Hepatic stellate cell (primary cell): ENCODE measurements at places on chromosomes 11 and 22.

GRCh38 chr11:65065851-65066250 is 7.5 kb upstream of the NAALADL1 start:
- no peak for DNase-seq

- DNase-seq, result no peak
These were observed 9.3 kb upstream of the MSANTD4 start for GRCh38 chr11:106031202-106031810.

GRCh38 chr22:26550498-26551033 is 38.3 kb upstream of the TFIP11 start:
- peak; percentile 99 for DNase-seq

DNA sequence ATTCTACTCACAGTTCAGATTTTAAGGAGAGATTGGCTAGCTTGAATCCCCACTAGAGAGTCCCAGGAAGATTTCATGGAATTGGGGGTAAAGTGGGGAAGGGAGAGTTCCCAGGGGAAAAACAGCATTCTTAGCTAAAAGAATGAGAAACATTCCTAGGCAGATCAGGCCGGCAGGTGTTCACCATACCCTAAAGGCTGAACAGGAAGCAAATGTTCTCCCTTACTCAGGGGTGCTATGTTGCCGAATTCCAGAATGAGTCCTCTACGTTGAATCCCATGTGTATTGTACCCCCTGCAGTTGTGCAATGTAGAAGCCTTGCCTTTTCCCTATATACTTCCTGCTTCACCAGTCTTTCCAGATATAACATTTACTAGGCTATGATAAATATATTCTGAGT is 135.2 kb upstream of the NCAM1 start:
- no peak for DNase-seq

DNA sequence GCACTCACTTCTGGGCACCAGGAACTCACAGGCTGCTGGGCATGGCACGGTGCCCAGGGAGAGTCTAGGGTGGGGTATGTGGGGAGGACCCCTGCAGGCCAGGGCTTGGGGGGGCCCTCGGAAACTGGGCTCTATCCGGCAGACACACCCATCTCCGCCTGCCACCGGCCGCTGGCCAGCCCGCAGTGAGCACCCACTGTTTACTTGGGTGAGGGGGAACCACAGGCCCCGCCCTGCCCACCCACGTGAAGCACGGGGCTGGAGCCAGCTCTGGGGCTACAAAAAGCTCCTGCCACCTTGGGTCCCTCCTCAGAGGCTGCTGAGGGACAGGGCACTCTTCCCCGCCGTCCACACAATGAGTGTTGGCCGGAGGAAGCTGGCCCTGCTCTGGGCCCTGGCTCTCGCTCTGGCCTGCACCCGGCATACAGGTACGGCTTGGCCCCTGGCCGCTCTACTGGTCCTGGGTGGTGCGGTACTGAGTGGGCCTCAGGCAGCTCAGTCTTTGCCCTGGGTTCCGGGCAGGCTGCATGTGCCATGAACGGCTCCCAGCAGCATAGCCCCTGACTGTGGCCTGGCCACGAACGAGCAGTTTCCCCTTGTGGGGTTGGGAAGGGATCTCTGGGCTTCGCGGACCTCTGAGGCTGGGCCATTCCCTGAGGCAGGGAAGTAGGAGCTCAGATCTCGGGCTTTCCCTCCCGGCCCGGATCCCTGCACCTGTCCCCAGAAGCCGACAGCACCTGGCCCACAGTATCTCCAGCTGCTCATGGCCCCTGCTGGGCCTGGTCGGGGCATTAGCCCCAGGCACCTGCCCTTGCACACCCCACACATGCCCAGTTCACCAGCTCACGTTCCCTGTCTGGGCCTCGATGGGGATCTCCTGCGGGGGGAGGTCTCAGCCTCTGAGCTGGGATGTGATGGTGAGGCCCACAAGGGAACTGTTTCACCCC is at the start of gene MUC5AC:
MUC5AC (plus strand) TSS at position 309 of the 947 bp plus-strand sequence; CDS start at position 356, 47 bp downstream.
- DNase-seq, result no peak

DNA sequence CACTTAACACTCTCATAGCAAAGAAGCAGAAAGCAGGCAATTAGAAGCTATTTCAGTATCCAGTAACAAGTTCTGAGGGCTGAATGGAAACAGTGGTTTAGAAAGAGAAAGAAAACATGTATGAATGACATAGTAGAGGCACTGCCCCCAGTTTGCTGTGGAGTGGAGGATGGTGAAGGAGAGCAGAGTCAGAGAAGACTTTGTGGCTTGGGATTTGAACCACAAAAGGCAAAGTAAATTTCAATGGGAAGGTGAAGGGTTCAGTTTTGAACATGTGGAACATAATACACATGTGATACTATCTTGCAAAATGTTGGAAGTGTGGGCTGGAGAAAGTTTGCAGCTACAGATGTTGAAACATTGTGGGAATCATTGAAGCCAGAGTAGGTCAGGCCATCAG is 81.4 kb downstream of the SNX19 start:
- DNase-seq, result no peak

DNA sequence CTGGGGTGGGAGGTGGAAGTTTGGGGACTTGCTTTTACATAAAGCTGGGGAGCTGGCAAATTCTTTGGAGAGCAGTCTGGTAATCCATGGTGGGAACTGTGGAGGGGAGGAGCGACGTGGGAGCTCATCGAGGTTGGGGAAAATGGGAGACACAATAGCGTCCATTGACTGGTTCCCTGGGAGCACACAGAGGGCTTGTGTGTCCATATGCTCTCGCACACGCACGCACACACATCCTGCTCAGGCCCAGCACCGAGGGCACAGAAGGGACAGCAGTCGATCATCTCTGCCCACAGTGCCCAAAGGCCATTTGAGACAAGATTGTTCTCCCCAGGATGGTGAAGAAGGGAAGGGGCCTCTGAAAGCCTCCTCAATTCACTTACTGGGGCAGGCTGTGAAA is 53.7 kb downstream of the FBXO7 start:
- no peak for DNase-seq

GRCh38 chr11:15905366-15906104 is 450.8 kb downstream of the SOX6 start:
- no peak for DNase-seq

DNA sequence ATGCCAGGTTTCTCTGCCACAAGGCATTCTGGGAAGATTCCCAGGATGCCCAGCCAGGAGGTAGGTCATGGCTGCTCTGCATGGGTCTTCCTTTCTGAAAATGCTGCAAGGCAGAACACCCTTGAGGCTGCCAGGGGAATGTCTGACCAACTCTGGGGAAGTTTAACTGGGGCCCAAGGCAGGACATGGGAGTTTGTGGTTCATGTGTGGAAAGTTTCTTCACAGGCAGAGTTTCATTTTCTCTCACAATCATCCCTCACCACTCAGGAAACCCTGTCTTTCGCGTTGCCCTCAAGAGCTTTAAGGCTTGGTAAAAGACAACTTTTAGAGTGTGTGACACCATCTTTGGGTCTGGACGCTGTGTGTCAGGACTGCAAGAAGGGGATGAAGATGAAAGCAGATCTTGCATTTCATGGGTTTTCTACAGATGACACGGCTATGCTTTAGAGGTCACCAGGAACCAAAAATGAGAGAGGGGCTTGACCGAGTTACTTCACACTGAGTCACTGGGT is 133.5 kb downstream of the CD44 start:
- DNase-seq, result no peak

GRCh38 chr11:7186190-7186589 is 65.5 kb upstream of the SYT9 start:
- peak; percentile 11 for DNase-seq

- DNase-seq, result no peak
These were observed 15.9 kb upstream of the P2RY2 start for GRCh38 chr11:73201888-73202780.

- peak; percentile 33 for DNase-seq
These were observed 420.0 kb downstream of the DYNC2H1 start for GRCh38 chr11:103529181-103529684.

- no peak for DNase-seq
These were observed 361 bp downstream of the CTSD start for GRCh38 chr11:1763336-1763795.

DNA sequence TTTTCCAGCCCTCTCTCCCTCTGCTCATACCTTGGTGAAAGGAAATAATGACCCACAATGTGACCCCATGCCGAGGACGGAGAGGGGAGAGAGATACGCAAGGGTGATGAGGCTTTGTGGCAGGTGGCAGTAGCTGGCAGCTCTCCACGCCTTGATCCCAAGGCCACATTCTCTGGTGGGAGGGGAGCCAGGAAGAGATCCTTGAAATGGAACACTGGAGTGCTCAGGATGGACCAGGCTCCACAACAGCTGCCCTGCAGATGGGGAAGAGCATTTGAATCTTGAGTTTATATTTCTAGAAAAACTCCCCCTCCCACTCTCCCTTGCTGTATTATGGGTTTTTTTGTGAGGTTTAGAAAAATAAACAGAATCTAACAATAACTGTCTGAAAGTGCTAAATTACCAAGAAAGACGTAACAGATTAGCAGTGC is 61.6 kb upstream of the CDON start:
- no peak for DNase-seq

DNA sequence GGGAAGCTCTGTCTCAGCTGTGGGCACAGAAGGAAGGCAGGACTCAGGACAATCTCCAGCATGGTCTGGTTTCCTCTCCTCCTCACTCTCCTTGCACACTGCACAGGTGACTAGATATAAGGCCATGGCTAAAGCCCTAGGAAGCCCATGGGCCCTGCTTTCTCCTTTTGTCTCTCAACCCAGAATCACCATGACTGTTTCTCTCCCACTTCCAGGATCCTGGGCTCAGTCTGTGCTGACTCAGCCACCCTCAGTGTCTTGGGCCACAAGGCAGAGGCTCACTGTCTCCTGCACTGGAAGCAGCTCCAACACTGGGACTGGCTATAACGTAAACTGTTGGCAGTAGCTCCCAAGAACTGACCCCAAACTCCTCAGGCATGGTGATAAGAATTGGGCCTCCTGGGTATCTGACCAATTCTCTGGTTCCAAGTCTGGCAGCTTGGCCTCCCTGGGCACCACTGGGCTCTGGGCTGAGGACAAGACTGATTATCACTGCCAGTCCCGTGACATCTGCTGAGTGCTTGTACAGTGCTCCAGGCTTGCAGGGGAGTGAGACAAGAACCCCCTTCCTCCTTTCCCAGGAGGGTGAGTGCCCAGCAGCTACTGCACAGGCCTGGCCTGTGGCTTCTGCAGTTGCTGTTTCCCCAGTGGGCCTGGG is 104.0 kb upstream of the TOP3B start:
- DNase-seq, result no peak

GRCh38 chr11:69186316-69187260 is 30.9 kb downstream of the SMIM38 start:
- no peak for DNase-seq

DNA sequence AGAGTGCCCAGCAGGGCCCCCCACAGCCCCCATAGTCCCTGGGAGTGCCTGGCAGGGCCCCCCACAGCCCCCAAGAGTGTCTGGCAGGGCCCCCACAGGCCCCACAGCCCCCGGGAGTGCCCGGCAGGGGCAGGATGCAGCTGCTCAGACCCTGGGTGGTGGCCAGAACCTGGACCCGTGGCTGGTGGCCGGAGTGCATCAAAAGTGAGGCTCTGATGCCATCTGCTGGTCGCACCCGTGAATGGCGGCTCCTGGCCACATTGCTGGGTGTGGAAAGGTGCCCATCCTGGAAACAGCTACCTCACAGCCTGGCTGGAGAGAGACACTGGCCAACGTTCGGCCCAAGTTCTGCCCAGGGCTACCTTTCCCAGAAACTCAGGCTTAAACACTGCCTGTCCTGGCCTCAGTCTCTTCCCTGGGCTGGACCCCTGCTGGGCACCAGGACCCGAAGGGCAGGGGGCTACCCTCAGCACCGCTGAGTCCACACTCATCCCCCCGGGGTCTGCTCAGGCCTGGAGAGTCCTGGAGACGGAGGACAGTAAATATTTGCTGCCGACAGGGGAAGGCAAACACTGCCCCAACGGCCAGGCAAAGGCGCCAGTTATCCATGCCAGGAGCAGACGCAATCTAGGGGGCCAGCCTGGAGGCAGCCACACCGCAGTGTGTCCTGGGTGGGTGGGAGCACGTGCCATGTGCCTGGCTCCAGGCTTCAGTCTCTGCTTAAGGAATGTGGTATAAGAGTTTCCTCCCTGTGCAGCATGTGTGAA is 4.4 kb downstream of the INS start:
- DNase-seq, result peak; percentile 90

DNA sequence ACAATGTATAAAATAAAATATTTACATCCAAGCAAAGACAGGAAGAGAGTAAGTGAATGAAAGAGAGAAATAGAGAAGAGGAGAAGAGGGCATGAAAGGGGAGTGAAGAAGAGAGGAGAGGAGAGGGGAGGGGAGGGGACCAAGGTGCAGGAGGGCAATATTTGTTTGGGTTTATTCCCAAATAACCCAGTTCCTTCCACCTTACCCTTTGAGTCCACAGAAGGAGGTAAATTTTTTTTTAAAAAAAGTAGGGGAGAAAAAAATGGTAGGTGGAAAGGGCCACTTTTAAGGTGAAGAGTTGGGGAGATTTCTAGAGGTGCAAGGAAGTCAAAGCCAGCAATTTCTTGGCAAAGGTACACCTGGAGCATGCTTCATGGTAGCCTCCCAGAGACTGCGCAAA is 2.1 kb upstream of the OR5AN1 start:
- DNase-seq, result no peak

DNA sequence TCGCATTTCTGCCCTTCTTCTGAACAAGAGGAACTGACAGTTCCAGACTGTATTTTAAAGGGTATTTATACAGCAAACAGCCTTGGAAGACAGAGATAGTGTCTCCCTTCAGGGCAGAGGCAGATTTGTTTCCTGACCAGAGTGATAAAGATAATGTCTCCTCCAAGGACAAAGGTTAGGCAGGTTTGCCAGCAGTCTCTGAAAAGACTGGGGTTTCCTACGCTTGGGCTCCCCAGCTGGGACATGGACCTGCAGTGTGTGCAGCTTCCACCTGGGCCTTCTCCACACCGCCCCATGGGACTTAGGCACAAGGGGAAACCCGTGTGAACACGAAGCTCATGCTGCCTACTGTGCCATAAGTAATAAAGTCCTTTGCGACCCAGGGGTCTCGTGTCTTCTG is 42.1 kb downstream of the RPL27A start:
- no peak for DNase-seq

DNA sequence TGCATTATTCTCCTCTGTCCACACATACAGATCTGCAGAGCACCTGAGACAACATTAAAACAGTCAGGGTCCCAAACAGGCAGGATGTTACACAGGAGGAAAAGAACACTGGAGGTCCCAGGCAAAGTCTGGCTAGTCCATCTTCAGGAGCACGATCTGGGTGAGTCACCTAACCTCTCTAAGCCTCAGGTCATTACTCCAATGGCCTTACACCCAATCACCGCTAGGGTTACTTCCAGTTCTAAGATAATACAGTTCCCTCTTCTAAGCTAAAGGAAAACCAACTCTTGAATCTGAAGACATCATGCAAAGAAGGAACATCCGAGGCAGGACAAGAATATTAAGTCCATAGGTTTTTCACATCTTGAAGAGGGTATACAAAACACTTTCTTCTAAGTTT is 24.5 kb downstream of the ASCC2 start:
- peak; percentile 40 for DNase-seq

- no peak for DNase-seq
These were observed 8.7 kb downstream of the MMP26 start for GRCh38 chr11:4713241-4713640.

DNA sequence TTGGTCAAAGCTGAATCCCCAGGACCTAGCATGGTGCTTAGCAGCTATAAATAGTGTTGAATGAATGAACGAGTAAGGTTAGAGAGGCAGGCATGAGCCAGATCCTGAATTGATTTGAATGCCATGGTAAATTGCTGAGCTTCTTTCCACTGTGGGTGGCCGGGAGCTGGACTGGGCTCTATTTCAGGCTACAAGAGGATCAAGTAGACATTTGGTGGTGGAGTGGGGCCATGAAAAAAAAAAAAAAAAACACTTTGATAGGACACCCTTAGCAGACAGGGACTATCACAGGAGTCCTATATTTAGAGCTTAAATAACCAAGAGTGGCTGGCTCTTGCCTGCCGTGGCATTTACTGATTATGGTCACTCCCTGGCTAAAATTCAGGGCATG is 77.6 kb downstream of the MIAT start:
- DNase-seq, result no peak
